ENCODE measurements at places on chromosomes 5 and 9.

DNA sequence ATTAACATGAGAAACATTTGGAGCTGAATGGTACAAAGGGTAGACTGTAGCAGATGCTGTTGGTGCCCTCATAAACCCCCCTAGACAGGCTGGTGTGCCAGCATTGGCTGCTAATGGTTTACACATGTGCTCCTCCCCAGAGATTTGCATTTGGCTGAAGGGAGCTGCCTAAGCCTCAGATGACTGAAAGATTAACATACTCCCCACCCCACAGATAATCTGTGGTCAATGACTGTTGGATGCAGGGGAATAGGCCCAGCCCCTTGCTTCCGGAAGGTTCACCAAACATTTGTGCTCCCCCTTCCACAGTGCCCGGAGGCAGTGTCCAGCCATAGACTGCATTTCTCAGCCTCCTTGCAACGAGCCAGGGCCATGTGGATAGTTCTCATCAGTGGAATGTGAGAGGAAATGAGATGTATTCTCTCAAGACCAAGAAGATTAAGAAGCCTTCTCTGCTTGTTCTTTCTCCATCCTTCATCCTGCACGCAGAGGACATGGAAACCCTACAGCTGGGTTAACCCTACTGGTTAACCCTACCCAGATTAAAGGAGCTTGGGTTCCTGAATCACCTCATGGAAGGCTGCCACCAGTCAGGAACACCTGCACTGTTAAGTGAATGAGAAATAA is 79.6 kb downstream of the PHAX start:
- DNase-seq: no peak

- no peak for DNase-seq
These were observed 315.9 kb upstream of the RPS23 start for GRCh38 chr5:82594097-82594496.

DNA sequence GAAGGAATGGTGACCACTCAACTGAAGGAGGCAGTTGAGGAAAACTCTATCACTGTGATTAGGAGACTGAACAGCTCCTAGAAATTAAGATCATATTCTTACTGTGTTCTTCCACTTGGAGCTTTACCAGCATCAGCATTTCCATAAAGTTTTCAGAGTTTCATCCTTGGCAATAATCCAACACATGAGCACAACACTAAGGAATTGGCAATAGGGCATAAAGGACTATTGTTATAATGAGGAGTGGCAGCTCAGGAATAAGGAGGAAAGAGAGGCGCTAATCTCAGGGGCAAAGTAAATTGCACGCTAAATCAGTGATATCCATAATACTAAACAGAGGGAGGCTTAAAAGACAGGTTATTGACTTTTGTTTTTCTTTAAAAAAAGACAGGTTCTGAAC is 338.9 kb downstream of the EFNA5 start:
- DNase-seq: no peak

DNA sequence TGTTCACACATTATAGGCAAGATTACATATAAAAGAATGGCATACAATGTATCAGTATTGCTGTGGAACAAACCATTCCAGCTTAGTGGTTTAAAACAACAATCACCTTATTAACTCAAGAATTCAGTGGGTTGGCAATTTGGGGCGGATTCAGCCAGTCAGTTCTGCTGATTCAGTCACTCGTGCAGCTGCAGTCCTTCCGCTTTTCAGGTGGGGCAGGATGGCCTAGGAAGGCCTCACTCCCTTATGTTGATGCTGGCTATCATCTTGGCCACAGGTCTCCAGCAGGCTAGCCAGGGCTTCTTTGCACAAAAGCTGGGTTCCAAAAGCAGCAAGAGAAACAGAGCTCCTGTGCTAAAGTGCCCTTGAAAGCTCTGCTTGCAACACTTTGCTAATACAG is 150.6 kb downstream of the MCTP1 start:
- DNase-seq: no peak

DNA sequence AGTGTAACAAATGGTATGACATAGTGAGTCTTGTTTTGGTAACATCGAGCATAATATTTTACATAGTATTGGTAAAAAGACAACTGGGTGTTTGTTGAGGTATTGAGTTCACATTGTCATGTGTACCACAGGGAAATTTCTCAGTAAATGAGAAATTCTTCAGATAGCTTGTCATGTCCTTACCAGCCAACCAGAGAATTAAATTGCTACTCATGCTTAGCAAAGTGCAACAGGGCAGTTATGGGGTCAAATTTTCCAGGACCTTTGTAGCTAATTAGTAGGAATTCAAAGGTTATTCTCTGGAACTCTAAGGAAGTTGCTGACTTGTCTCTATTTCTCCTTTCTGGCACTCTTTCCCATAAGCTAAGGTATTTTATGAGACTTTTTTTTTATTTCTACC is 595.7 kb downstream of the EFNA5 start:
- DNase-seq: no peak

DNA sequence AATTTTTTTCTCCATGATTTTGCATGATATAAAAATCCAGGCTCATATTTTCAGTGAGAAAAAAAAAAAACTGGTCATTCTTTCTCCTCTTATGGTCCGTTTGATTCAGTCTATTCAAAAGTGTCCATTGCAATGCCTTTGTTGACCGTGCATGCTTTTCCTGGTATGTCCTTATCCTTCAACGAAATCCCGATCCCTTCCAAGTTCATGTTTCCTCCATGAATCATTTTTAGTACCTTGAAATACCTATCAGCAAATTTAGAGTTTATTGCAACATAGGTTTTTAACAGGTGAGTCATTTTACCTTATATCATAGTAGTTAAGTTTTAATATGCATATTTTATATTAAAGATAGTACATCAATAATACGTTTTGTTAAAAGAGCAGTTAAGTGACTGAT is 773.8 kb upstream of the CHD1 start:
- DNase-seq: no peak

- no peak for DNase-seq
These were observed 78.1 kb downstream of the MTREX start for GRCh38 chr5:55385846-55386245.

DNA sequence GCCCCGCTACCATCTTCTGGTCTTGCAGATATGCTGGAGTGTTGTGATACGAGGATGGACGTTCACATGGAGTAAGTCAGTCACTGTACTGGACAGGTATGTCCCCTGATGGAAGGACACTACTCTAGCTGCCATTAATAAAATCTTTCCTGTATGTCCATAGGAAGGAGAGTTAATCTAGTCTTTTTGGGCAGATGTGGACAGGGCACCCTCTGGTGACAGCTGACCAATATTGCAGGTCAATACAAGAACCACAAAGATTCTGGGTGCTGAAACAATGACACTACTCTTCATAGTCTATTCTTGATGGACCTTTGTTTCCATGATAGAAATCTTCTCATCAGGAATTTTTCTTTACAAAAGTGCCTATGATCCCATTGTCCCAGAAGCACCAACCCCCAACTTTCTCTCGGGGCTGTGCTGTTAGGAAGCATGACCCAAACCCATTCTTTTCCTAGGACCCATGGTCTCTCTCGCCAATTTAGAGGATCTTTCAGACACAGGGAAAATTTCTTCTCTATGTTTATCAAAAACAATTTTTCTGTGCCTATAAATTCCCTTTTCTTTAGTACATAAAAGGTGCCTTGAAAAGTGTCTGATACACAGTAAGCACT is 376.9 kb downstream of the DTWD2 start:
- DNase-seq: no peak

- no peak for DNase-seq
These were observed 12.6 kb downstream of the CYFIP2 start for GRCh38 chr5:157278319-157279037.

GRCh38 chr5:140711794-140712193 is 11.5 kb downstream of the ZMAT2 start:
- DNase-seq: no peak

- DNase-seq: no peak
These were observed at the start of gene PITX1 for GRCh38 chr5:135033901-135034235. Gene PITX1, minus strand, starts transcription at chr5:135034228. Its CDS starts 347 bp downstream, at chr5:135033881.

DNA sequence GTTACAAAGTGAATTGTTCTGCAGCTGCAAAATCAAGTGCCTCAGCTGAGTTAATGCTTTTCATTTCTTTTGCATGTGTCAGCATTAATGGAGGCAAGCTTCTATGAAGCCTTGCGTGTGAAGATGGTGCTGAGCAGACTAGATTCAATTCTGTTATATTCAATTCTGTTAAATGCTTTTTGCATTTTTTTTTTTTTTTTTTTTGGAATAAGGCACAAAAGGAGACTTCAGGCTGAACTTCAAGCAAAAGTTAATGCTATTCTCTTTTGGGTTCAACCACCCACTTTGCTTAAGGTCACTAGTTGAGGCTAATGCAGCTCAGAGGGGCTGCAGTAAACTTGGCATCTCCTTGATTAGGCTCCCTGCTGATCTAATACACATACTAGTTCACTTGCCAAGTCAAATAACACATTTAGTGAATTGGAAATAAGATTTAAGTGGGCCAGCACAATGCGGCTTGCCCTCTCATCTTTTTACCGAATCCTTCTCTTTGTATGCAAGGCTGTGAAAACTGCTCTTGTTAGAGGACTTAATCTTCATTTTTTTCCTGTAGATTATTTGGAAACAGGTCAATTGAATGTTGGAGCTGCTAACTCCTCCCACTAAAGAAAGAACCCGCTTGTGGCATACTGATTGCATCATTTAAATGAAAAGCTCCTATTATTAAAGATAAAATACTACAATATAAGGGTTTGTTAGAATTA is 1020.2 kb downstream of the NR2F1-AS1 start:
- DNase-seq: no peak

- DNase-seq: no peak
These were observed 1.7 kb downstream of the FBP2 start for GRCh38 chr9:94591876-94592275.

DNA sequence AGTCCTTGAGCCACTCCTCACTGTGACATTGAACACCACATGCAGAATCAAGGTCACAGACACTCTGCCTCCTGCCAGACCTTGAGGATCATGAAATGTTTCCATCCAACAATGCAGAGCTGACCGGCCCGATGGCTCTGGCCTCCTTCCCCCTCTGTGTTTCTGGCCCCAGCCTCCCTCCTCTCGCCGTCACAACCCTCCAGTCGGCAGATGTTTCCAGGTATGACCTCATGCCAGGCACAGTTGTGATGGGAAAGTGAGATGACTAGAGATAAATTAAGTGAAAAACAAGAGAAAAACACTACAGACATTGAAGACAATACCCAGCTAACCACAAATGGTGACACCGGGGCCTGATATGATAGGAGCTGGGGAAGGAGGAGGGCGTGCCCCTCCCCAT is 9.8 kb downstream of the NTNG2 start:
- DNase-seq: no peak

DNA sequence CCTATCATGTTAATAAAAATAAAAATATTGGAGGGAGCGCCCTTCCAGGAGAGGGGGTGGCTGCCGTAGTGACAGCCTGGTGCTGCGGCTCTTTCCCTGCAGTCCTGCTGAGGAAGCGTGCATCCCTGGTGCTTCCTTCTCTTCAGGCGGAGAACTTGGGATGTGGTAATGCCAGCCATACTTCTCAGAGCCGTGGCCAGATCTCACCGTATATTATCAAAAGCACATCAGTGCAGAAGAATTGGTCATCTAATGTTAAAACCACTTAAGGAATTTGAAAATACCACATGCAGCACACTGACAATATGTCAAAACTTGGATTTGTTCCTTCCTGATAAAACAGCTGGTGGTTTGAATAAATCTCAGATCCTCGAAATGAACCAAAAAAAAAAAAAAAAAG is 17.7 kb downstream of the C9orf40 start:
- no peak for DNase-seq

- DNase-seq: no peak
These were observed 49.6 kb downstream of the ANKDD1B start for GRCh38 chr5:75660678-75661465.

DNA sequence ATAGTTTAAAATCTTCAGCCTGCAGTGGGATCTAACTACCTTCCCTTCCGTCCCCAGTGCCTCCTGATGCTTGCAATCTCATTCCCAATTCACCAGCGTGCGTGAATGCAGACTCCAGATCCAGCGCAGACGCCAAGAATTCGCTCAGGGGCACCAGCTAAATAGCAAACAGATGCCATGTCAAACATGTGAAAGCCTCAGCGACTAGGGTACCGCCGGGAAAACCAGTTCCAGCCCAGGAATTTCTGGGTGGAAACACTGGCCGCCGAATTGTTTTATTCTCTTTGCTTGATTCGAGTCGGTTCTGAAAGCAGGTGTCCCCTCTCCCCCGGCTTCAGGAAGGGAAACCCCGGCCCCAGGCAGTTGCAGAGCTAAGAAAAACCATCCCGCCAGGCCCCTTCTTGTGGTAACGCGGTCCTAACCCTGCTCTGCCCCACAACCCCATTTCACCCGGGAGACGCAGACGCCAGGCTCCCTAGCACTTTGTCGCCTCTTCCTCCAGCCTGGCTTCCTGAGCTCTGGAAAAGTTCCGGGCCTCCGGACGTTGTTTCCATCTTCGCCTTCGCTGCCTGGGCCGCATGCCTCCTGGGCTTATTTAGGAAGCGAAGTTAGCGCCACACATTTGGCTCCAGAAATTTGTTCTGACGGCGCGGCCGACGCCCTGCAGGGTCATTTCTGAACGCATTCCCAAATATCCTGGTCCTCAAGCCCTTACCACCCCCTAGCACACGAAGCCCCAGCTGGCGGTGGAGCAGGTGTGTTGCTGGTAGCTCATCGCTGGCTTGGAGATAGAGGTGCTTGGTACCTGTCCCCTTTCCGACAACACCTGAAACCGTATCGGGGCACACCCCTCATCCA is 665 bp upstream of the LVRN start:
- DNase-seq: no peak

GRCh38 chr9:27059412-27059811 is 49.6 kb upstream of the TEK start:
- no peak for DNase-seq

DNA sequence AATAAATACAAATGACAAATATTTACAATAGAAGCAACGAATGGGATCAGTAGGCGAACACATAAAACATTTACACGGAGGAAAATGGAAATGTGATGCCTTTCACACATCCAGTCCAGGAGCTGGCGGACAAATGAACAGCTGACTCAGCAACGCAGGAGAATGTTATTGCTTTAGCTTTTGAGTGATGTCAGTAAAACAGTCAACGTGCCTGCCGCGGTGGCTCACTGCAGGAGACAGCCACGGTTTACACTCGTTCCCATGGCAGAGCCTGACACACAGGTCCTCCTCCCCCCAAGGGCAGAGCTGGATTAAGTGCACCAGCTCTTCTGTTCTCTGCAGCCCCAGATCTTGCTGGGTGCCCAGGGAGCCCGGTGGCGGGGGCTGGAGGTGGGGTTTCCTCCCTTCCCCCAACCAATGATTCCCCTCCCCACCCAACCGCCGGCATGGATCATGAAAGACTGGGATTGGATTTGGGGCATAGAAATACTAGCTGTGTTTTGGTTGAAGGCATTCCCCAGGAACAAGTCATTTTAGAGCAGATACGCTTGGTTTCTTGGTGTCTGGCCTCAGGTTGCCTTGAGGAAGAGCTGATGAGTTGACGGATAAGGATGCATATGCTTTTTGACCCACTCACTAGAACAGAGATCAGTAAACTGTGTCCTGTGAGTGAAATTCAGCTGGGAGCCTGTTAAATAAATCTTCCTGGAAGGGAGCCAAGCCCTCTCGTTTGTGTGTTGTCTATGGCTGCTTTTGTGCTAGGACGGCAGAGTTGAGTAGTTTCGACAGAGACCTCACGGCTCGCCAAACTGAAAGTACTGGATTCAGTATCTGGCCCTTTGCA is 12.5 kb downstream of the STC2 start:
- no peak for DNase-seq

GRCh38 chr9:113056191-113057106 is at the start of gene ZFP37:
Gene ZFP37, minus strand, starts transcription at chr9:113056724. Its CDS starts 36 bp downstream, at chr9:113056688.
- peak; percentile 83 for DNase-seq
